HS-5 (cell line): ENCODE measurements at places on chromosomes 5 and 9.
A peak's percentile ranks its signal among the peaks of the same experiment; 100 is the strongest.

DNA sequence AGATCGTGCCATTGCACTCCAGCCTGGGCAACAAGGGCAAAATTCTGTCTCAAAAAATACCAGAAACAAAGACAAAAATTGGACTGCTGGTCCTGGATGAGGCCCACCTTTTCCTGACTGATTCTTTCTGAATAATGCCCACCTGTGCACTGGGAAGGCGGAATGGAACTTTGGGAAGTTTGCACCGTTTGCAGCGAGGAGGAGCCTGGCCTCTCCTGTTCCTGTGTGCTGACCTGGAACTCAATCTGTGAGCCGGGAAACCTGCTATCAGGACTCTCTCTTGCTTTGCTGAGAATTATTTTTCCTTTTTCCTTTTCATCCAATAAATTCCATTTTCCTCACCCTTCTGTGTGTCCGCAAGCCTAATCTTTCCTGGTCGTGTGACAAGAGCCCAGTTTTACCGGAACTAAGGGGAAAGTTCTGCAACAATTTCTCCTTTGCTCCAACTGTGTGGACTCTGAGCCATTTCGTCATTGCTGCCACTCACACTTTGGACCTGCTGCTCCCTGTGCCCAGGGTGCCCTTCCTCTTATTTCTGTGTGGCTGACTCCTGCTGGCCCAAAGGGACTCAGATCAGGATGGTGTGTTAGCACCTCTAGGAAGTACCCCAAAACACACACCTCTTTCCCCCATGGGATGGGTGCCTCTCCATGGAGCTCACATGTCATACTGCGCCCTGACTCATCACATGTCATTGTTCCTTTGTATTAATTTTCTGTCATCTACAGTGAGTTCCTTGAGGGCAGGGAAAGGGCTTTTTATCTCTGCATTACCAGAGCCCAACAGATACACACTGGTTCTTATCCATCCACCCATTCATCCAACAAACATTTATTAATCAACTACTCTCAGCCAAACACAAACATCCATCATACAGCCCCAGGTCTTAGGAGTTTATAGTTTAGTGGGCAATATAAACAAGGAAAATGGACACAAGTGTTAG is 4.7 kb upstream of the GLRX start:
- no peak for DNase-seq

DNA sequence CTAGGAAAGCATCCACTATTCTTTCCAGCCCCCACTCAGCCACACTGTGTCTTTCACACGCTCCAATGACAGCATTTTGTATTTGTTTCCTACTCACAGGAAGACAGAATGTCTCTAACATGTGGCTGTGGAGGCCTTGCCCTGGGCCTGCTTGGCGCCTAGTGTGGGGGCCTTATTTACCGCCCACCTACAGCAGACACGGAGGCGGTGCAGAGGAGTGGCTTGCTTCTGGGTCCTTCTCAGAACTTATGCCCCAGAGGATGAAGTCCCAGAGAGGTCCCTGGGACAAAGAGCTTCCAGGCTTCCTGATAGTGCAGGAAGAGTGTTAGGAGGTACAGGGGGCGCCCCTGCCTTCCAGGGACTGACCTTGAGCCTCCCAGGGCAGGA is 8.5 kb upstream of the MRNIP start:
- DNase-seq: no peak

DNA sequence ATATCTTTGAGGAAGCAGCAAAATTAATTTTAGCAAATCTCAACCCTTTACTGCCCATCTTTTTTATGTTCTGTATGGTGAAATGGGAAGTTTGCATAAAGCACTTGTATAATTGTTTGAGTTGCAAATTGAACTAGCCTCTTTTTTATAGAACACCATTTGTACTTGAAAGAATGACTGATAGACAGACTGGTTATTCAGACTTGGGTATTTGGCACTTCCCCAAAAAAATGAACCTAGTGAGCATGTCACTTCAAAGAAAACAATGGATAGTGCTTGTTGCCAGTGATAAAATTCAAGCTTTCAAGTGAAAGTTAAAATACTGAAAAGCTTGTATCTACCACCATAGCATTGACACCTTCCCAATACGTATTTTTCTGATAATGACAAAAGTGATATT is 115.8 kb downstream of the ERCC6L2 start:
- DNase-seq: no peak

GRCh38 chr5:23389291-23390101 is 117.9 kb upstream of the PRDM9 start:
- no peak for DNase-seq

DNA sequence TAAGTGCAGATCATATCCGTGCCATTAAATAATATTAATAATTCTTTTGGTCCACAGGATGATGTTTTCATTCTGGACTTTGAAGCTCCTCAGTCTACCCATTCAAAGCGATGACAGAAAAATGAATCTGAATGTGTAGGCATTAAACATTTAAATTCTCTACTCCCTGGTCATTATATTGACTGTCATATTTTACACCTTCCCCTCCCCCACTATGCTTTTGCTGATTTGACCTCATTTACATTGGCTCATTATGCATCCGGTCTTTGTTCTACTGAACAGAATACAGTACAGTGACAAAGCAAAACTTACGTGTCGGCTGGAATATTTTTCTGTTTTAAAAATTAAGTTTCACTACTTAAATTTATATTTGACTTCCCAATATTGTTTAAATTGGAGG is 289.7 kb upstream of the TMEM161B start:
- DNase-seq: no peak

GRCh38 chr5:175535796-175536195 is 57.4 kb downstream of the SFXN1 start:
- DNase-seq: no peak

GRCh38 chr5:81907012-81907635 is 64.7 kb upstream of the ATG10 start:
- no peak for DNase-seq

DNA sequence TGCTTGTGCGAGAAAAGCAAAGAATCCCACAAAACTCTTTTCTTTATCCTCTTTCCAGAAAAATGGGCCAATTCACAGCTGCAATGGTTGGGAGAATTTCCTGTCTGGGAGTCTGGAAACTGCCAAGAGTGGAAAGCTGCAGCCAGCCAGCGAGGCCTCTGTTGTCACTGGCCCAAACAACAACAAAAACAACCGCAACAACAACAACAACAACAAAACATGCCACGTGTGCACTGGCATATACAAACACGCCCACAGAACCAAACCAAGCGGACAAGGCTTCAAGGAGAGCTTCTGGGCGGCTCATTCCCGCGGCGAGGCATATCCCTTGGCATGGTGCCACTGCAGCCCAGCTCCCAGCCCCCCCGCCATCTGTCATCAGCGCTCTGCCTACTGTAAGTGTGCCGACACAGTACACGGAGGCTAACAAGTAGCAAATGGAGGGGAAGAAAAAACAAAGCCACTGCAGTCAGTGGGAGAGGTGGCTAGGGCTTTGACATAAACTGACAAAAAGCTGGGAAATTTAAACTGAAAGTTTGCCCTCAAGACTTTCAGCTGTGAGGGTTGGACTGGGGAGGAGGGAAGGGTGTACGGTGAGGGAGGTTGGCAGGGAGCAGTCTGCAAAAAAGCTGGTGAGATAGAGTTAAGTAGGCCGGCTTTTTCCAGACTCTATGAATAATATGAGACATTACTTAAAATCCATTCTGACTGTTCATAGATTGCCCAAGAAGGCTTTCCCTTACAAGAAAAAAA is 165.0 kb upstream of the ZNF462 start:
- DNase-seq: peak; percentile 40

GRCh38 chr9:69873401-69873950 is 52.9 kb downstream of the CFAP95 start:
- DNase-seq: no peak

- no peak for DNase-seq
Measured at GRCh38 chr5:38424148-38425060, 132.0 kb downstream of the LIFR start.

DNA sequence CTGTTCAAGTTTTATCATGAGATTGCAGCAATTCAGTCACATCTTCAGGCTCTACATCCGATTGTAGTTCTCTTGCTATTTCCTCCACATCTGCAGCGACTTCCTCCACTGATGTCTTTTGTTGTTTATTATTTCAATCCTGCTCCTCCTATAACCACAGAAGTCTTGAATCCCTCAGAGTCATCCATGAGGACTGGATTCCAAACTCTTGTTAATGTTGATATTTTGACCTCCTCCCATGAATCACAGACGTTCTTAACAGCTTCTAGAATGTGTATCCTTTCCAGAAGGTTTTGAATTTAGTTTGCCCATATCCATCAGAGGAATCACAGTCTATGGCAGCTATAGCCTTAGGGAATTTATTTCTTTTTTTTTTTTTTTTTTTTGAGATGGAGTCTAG is 3.6 kb downstream of the FBXO38 start:
- peak; percentile 39 for DNase-seq

DNA sequence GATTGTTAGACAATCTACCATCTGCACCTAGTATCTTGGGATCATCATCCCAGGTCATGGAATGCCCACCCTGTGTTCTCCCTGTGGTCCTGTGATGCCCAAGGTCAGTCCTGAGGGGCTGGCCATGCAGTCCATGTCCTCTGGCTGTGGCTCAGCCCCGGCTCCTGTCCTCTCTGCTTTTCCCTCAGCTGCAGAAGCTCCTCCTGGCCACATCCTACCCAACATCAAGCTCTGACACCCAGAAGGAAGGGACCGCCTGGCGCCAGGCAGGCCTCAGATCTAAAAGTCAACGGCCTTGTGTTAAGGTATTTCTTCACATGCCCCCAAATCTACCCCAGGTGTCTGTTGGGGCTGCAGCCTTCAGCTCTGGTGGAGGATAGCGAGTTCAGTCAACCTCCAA is 100.5 kb downstream of the PPARGC1B start:
- DNase-seq: no peak

- no peak for DNase-seq
Measured at GRCh38 chr5:157359356-157360055, 93.6 kb downstream of the CYFIP2 start.

DNA sequence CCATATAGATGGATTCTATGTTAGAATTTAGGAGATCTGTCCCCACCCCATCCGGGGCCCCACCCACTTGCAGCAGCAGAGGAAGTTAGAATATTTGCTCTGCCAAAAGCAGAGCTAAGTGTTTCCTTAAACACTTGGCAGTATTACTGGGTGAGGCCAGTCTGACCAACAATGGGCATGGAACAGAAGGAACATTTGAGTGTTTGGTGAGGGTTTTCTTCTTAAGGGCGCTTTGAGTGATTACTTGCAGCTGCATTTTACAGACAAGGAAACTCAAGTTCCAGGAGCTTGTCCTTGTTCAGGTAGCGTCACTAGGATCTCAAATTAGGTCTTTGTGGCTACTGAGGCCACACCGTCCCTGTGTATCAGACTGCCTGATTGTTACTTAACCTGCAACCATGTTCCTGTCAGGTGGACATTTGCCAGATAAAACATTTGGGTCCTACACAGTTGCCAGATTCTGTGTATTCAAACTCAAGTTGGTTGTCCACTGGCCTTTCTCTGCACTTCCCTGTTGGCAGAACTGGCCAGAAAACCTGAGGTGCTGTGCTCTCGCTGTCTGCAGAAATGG is 59.3 kb downstream of the SLC46A2 start:
- no peak for DNase-seq

DNA sequence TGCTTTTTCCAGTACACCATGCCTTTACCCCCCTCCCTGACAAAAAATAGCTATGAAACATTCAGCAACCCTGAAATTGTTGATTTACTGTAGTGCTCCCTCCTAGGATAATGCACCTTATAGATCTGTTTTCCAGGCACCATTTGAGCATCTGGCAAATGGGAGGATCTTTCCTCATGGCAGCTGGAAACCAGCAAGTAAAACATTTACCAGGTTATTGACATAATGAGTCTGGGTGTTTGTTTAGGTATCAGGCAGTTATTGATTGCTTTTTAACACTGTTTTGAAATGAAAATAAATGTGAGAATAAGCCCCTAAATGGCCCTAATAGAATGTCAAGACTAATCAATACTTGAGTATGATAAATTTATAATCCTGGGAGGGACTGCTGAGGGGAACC is 57.3 kb upstream of the KLF4 start:
- no peak for DNase-seq

DNA sequence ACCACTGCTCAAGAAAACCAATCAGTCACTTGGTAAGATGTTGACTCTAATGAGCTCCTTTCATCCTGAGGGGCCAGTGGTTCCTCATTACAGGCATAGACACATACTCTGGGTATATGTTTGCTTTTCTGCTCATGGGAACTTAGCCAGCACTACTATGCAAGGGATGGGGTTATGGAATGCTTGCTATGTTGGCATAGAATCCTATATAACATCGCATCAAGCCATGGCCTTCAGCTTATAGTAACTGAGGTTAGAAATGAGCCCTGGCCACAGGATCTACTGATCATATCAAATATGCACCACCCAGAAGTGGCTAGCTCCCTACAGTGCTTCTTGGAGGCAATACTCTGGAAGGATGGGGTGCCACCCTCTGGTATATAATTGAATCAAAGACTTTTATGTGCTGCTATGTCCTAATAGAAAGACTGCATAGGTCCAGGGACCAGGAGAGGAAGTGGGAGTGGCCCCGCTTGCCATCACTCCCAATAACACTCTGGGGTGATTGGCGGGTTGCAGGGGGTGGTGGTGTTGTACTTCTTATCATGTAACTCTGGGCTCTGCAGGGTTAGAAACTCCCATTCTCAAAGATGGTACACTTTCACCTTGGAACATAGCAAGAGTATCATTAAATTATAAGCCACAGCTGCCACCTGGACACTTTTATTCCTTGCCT is 70.3 kb downstream of the ZNF366 start:
- no peak for DNase-seq

- no peak for DNase-seq
Measured at GRCh38 chr9:136688274-136689107, 1.2 kb upstream of the AGPAT2 start.

GRCh38 chr5:11273180-11273903 is 512.3 kb upstream of the DAP start:
- DNase-seq: peak; percentile 15

GRCh38 chr9:3721096-3721495 is 195.3 kb upstream of the RFX3 start:
- no peak for DNase-seq

GRCh38 chr5:133663397-133664054 is 51.2 kb upstream of the FSTL4 start:
- no peak for DNase-seq

GRCh38 chr9:21728781-21729180 is 73.7 kb upstream of the MTAP start:
- DNase-seq: no peak

DNA sequence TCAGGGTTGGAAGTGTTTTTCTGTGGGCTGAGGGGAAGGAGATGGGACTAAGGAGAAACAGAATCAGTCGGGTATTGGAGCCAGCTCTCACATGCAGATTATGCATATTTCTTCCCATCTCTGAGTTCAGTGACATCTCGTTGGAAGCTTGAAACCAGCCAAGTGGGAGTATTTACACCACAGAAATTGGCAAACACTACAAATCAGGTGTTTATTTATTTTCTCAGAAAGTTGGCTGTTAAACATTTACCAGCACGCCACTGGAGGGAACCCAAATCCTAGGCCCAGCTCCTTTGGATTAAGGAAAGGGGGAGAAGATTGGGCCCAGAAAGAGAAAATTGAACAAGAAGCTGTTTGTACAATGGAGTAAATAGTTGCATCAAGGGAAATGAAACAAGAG is 72.1 kb upstream of the PITX1 start:
- DNase-seq: no peak

DNA sequence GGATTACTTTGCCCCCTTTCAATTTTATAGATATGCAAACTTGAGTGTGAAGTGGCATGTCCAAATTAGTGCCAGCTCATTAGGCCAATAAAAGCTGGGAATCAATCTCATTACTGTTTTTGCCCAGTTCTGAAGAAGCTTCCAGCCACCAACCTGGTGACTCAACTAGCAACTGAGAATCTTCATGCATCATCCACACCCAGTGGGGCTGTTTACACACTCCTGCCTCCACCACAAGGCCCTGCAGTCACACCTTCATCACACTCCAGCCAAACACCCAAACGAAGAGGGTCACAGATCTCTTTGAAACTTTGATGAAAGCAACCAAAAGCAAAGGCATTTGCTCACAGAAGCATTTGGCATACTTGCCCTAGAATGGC is 41.3 kb upstream of the S1PR3 start:
- no peak for DNase-seq
